ENCODE measurements at places on chromosomes 1 and 21.

- DNase-seq = no peak
Observed at GRCh38 chr1:199837321-199837720, 190.2 kb upstream of the NR5A2 start.

GRCh38 chr1:213054142-213054541 lies 3.1 kb downstream of the RPS6KC1 start:
- DNase-seq = no peak

GRCh38 chr21:14824126-14824525 lies 240.7 kb downstream of the NRIP1 start:
- no peak for DNase-seq

DNA sequence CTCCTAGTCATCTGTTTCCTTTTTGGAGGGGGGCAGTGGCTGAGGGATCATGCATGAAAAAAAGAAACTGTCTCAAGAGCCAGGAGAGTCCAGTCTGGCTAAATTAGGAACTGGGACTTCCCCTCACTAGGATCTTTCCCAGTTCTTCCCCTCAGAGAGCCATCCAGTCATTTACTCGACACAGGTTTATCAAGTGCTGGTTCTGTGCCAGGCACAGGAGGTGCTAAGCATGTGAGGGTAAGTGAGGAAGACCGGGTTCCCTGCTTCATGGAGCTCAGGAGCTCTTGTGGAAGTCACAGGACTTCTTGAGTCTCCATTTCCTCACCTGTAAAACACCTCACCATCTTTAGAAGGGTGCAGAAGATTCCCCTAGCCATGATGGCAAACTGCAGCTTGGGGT lies 8.6 kb upstream of the NUAK2 start:
- no peak for DNase-seq

- DNase-seq = no peak
Observed at GRCh38 chr21:26157801-26158200, 12.8 kb downstream of the APP start.

DNA sequence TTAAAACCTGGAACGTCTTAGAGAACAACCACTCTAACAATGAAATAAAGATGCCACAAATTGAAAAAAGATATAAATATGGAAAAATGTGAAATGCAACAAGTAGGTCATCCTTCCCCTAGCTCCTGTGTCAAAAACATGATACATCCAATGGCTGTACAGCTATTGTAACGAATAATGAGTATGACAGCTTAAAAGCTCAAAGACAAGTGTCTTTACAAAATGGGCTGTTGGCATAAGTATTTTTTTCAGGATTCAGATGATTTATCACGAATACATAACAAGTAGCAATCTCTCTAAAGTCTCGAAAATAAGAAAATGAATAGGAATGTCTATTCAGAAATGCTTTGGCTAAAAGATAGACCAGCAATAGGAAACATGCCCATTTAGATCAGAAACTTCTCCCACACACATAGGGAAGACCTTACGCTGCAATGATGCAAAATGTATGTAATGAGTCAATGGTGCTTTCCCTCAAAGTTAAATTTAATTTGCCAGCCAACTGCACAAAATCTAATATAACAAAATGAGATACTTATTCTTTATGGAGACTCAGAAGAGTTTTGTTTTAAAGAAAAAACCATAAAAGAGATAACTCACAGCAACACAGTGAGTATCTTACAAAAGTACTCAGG lies 8.3 kb downstream of the TGFBR3 start:
- DNase-seq = no peak

DNA sequence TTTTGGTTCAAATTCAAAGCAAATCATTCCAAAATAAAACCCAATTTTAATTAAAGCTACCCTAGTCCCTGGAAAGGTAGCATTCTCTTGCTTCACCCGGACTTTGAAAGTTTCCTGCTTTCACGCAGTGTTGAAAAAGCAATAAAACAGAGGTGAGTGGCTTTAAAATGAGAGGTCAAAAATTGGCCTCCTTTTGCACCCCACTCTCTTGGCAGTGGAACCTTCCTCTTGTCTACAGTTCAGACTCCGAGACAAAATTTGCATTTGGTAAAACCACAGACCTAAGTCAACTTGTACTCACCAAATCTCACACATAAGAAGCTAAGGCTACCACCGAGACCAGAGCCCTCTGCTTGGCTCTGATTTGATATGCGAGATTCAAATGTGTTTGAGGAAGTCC lies 252.7 kb downstream of the TTLL7 start:
- DNase-seq = no peak

Measured in CD4-positive, alpha-beta T cell treated with Interleukin-17A for 4 hours (primary cell).